ENCODE measurements at places on chromosomes 7 and 10. TPM values are rescaled to one million over a fixed set of nuclear protein-coding genes. Genes with fewer than 3 reads are reported as not detected.

- DNase-seq = no peak
Observed at GRCh38 chr7:137743021-137743420, 103.8 kb downstream of the DGKI start.

- DNase-seq = peak; percentile 5
Observed at GRCh38 chr10:102624751-102625645, 19.3 kb upstream of the TRIM8 start.

DNA sequence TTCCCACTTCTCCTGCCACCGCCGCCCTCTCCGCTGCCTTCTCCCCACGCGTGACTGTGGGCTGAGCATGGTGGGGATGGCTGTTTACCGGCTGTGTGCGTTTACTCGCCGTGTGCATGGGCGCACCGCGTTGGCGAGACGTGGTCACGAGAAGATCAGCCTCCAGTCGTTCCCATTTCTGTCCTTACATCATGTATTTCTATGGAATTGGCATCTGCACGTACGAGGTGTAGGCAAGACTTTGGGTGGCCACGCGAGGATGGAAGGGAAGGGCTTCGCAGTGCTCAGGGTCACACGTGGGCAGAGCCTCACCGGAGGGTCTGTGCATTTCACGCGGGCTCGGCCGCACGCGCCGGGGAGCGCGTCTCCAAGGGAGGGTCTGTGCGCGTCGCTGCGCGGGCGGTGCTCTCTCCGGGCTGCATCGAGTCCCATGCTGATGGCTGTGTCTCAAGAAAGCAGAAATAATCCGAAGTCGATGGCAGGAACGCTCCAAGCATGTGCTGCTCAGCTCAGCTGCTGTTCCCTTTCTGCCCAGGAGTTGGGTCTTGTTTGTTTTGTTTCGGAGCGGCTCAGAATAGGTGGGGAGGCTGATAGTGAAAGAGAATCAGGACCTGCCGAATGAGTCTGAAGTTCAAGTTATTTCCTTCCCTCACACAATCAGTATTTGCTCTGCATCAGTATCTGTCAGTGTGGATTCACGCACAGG, 973 bp downstream of the CAMK1D start:
- DNase-seq = peak; percentile 21

- peak; percentile 13 for DNase-seq
Observed at GRCh38 chr7:157856873-157857577, 520.2 kb downstream of the DNAJB6 start.

DNA sequence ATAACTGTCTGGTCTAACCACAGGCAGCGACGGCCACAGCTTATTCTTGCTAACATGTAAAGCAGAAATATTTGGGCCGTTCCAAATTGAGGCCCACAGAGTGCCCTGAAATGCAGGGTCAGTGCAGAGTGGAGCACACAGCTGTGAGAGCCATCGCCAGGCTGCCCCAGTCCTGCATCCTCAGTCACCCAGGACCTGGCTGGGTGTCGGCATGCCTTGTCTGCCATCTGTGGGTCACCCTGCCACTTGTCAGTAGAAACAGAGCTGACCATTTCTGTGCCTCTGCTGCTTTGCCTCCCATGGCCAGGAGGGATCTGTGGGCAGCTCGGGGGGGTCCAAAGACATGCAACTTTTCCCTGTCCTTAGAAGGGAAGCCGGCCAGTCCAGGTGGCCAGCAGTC, 57.3 kb upstream of the BTBD16 start:
- no peak for DNase-seq

DNA sequence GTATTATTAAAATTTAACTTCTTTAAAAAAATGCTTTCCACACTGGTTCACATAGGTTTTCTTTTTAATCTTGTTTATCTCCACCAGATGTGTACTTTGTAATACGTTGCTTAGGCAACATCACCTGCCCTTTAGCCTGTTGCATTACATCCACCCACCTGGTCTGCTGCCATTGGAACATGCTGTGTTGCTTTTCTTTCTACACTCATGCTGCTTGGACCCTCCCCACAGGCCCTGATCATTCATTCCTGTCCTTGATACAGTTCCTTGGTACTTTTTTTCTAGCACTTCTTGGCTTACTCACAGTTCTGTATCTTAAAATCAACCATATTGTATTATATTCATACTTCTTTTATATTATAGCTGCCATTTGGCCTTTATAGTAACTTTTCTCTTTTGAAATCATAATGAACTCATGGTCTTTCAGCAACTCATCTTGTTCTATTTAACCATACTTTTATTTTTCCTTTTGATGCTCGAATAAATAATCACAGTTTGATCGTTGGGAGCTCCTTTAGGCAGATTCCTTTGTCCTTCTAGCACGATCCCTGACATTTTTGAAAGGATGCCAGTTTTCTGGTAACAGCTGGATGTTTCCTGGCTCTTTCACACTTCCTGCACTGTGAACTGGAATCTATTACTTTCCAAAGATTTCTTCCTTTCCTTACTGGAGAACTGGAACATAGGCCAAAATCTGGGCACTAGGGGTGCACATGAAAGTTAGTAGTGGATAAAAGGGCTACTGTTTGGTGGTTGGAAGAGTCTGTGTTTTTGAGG, 125.1 kb downstream of the CDK14 start:
- no peak for DNase-seq

GRCh38 chr10:73577788-73578187, 13.4 kb downstream of the USP54 start:
- peak; percentile 59 for DNase-seq

GRCh38 chr7:70183278-70183677, 585.0 kb downstream of the AUTS2 start:
- no peak for DNase-seq

Gene HOXA7
- 0.36 TPM for total RNA-seq

Gene SPRN
- total RNA-seq = not detected

Gene GNGT1
- total RNA-seq = not detected

Gene GPR37
- not detected for total RNA-seq
